ENCODE measurements at places on chromosomes 2 and 18.

GRCh38 chr2:50133766-50134165 lies 898.2 kb downstream of the NRXN1 start:
- DNase-seq = no peak

GRCh38 chr2:10568736-10569432 lies 120.8 kb upstream of the ODC1 start:
- no peak for DNase-seq

GRCh38 chr18:1133541-1133940 lies 228.9 kb downstream of the ADCYAP1 start:
- no peak for DNase-seq

DNA sequence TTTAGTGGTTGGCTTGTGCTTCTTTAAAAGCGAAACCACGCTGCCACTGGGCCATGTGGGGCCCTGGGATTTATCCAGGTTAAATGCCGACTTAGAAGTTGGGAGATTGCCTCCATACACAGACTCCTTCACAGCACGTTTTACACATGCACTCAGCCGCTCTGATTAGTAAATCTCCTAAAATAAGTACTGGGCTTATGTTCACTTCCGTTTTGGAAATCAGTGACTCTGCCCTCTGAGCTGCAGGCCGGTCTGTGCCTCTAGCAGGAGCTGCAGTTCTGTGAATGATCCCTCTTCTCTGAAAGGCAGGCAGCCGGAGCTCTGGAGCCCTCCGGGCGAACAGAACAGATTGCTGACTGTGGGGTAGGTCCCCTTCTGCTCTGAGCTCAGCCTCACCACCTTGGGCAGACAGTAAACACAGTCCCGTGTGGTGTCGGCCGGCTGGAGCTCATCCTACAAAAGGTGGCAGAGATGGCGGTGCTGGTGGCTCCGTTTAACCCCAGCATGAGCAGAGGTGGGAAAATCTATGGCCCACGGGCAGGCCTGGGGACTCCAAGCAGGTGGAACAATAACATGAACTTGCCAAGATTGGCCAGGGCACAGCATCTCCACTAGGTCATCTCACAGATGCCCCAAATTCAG lies 9.8 kb upstream of the RAB17 start:
- DNase-seq = peak; percentile 76

DNA sequence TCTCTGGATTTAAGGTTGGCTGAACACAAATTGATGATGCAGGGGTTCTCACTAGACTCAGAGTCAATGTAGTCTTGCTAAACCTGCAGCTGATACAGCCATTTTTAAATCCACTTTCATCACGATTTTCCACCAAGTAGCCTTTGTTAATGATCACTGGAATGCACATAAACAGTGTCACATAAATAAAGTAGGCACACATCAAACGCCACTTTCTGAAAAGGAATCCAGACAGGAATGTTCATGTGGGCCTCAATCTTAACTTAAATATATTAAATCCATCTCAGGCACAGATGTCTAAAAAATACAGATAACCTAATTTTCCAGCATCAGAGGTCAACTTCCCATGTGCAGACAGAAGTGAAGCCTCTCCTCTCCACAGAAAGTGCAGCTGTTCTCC lies 58.3 kb downstream of the LAMA1 start:
- DNase-seq = no peak

DNA sequence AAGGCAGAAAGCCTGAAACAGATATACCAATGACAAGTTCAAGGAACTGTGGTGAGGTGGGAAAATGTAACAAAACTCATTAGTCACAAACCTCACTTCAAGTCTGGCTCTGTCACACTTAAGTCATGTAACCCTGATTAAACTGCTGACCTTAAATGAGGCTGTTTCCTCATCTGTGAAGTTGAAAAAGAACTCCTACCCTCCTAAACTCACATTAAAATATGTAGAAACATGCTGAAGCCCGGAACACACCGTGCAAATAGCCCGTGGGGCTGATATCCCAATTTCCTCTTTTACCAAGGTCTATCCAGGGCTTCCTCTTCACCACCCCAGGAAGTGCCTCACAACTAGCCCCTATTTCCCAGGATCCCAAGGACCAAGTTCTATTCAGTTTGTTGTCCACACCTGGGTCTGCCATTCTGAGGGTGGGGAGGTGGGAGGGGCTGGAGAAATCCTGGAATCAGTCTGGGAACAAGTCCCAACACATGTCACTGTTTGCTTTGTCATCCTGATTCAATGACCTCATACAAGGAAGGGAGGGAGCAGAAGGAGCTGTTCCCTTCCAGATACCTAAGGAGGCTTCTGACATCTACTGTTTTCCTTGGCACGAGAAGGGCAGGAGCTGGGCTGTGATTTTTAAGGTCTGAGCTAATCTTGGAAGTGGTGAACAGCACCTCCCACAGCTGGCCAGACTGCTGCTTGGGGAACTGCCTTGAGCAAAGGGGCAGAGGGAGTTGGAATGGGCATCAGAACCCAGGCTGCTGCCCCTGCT lies 42.3 kb downstream of the SLC4A1AP start:
- peak; percentile 98 for DNase-seq

DNA sequence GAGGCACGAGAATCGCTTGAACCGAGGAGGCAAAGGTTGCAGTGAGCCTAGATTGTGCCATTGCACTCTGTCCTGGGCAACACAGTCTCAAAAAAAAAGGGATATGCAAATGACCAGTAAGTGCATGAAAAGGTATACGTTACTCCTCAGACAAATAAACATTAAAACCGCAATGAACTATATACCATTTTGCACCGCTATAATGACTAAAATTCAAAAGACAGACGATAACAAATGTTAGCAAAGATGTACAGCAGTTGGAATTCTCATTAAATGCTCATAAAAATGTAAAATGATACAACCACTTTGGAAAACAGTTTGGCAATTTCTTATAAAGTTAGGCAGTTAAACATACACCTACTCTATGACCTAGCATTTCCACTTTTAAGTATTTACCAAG lies 67.4 kb upstream of the MSH6 start:
- DNase-seq = no peak

DNA sequence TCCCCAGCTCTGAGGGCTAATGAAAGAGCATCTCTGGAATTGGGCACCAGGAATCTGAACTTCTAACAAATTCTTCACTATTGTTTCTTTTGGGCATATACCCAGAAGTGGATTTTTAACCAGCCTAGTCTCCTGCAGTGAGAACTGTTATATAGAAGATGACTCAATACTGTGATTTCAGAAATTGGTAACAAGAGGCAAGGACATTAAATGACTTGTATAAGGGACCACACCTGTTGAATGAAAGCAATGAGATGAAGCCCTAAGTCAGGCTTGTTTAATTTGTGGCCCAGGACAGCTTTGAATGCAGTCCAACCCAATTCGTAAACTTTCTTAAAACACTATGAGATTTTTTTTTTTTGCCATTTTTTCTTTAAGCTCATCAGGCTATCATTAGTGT lies 57.9 kb downstream of the EPC2 start:
- no peak for DNase-seq

DNA sequence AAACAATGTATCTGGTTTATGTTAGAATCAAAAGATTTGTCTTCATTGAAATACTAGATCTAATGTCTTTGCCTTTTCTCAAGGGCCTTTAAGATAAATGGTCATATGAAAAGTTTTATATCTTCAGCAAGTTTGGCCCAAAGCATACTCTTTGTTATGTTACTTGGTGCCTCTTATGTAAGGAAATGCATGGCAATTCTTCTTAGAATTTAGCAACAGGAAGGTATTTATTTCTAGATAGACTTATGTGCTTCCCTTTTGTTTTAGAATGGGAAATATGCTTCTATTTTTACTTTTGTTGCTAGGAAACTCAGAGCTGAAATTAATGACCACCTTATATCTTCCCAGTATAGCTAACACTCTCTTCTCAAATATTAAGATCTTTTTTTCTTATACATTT lies 117.4 kb upstream of the DLX2 start:
- DNase-seq = no peak

- DNase-seq = no peak
Measured at GRCh38 chr2:159163930-159164329, 122.6 kb downstream of the WDSUB1 start.

DNA sequence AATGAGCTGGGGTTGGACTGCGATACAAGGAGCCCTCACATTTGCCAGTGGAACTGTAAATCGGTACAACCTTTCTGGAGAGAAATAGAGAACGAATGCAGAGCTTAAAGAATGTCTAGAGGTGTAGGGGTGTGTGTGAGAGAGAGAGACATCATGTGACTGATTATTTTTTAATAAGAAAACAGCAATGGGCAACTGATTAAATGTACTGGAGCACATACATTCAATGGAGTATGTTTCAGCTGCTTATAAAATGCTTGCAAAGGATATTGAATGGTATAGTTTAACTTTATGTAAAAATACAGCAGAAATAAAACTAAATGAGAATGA lies 391 bp upstream of the TMEM17 start:
- no peak for DNase-seq

- no peak for DNase-seq
Measured at GRCh38 chr2:21142149-21142548, 18.4 kb downstream of the TDRD15 start.

Data from fibroblast of pulmonary artery (primary cell).